Glomerular endothelial cell (primary cell): ENCODE measurements at places on chromosomes 1 and 21. TPM values are rescaled to one million over a fixed set of nuclear protein-coding genes. Genes with fewer than 3 reads are reported as not detected.
A peak's percentile ranks its signal among the peaks of the same experiment; 100 is the strongest.

GRCh38 chr1:196078691-196079090 is 529.5 kb downstream of the KCNT2 start:
- DNase-seq: no peak

DNA sequence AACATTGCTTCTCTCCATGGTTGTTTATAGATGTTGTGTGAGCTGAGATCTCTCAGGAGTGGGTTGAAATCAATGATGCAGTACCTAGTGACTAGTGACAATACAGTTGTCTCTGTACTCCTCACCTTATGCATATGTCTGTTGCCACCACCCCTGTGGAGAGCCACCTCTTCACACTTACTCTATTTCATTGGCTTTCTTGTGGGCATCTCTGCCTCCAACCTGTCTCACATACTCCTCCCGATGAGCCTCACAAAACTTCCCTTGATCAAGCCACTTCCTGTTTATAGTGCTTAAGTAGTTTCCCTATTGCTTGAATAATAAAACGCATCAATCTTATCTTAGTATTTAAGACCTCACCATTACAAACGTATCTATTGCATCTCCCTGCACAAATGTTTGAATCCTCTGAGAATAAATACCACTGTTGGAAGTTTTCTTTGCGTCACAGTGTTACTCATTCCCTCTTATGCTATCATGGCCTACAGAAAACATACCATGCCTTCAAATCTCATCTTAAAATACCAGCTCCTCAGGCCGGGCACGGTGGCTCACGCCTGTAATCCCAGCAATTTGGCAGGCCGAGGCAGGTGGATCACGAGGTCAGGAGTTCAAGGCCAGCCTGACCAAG is 54.7 kb upstream of the GREM2 start:
- no peak for DNase-seq

DNA sequence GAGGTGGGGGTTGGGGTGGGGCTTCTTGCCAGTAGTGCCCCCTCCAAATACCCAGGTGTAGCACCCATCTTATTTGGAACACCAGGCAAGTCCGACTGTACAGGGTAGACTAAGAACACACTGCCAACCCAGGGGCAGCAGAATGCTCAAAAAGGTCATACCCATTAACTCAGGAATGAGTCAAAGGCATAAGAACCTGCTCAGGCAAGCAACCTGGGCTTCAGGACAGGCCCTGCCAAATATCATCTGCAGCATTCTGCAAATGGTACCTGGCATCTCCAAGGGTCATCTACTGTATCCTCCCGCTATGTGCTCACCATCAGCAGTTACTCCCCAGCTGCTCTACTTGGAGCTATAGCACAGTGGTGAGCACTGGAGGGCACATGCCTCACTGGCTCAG is 19.4 kb downstream of the PEA15 start:
- no peak for DNase-seq

- peak; percentile 9 for DNase-seq
These were observed 758 bp downstream of the PTBP2 start for GRCh38 chr1:96722161-96722922.

GRCh38 chr1:227729144-227729880 is 5.8 kb downstream of the JMJD4 start:
- no peak for DNase-seq

GRCh38 chr1:200306944-200307754 is 102.7 kb downstream of the ZNF281 start:
- DNase-seq: peak; percentile 25

GRCh38 chr1:207805841-207806421 is 54.1 kb downstream of the CD46 start:
- DNase-seq: peak; percentile 75

DNA sequence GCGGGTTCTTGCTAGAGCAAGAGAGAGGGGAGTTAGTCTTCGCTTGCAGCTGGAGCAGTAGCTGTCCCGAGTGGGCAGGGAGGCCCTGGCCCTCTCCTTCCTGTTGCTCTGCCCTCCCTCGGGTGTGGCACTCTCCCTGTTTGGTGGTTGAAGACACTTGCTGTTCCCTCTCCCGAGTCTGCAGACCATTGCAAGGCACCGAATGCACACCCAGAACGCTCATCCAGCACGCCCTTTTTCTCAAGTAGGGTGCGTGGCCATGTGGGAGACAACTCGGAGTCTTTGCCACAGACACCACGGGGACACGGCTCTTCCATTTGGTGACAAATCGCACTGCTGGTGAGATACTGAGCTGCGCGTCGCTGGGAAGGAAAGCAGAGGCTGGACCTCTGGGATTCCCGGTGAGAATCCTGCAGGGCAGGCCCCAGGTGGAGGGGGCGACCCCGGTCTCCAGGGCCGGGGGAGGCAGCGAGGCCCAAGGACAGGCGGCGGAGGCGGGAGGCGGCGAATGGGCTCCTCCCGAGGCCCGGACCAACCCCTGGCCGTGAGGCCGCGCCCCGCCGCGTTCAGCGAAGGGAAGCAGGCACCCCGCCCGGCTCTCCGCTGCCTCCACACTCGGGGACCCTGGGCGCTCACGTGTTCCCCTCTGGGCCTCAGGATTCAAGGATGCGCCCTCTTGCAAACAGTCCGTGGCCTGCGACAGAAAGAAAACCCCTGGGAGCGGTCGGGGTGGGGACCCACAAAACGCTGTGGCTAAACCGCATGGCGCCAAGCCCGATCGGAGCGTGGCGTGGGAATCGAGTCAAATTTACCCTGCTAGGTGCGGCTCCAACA is 10.4 kb upstream of the TMEM200B start:
- DNase-seq: no peak

DNA sequence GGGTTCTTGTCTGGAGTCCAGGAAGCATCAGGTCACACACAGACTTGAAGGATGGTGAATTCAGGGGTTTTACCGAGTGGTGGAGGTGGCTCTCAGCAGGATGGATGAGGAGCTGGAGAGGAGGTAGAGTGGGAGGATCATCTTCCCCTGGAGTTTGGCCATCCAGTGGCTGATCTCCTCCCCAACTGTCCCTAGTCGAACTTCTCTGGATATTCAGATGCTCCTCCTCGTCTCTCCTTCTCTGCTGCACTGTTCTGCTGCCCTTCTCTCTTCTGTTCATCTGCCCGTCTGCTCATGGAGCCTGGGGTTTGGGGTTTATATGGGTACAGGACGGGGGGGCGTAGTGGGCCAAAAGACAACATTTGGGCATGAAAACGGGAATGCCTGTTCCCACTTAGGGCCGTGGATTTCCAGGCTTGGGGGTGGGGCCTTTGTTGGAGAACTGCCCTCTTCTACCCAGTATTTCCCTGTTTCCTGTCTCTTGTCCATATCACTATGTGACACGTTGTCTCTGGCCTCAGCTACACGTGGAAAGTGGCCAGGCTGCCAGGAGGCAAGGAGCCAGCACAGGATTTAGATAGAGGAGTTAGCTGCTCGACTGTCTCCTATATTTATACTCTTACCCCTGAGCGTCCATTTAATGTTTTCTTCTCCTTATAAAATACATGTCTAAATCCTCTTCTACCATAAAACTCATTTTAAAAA is 76.7 kb downstream of the SIPA1L2 start:
- DNase-seq: no peak

- DNase-seq: no peak
These were observed 31.0 kb downstream of the TNNT2 start for GRCh38 chr1:201346337-201346939.

GRCh38 chr1:230288641-230289349 is 137.3 kb downstream of the PGBD5 start:
- DNase-seq: no peak

DNA sequence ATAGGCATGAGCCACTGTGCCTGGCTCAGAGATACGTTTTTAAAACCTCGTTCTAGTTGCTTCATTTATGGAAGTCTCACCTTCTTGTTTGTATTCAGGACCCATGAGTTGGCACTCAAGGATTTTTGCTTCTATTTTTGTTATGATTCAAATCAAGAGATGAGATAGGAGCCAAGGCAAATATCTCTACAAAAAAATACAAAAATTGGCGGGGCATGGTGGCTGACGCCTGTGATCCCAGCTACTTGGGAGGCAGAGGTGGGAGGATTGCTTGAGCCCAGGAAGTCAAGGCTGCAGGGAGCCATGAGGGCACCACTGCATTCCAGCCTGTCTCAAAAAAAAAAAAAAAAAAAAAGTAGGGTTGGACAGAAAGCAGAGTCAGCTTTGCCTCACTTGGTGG is 36.8 kb upstream of the ERRFI1 start:
- DNase-seq: no peak

- DNase-seq: no peak
These were observed 54.4 kb downstream of the MRPL39 start for GRCh38 chr21:25552856-25553255.

DNA sequence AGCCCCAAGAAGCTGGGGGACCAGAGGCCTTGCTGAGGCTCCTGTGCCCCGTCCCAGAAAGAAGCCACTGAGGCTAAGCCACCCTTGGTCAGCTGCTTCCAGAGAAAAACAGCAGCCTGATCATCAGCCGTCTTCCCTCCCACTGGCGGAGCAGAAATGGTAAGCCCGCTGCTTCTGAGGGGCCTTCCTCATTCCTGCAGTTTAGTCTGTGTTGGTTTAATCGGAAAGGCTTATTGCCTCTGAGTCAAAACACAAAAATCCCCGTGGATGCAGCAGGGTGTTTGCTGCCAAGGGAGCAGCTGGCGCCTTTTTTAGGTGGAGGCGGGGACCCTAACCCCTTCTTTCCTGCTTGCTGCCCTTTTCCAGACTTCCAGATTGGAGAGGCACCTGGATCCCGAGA is 33.9 kb downstream of the SPSB1 start:
- DNase-seq: no peak

GRCh38 chr21:38355353-38355752 is 98.6 kb downstream of the KCNJ15 start:
- no peak for DNase-seq

GRCh38 chr1:27216466-27216865 is 18.0 kb upstream of the WDTC1 start:
- DNase-seq: no peak

DNA sequence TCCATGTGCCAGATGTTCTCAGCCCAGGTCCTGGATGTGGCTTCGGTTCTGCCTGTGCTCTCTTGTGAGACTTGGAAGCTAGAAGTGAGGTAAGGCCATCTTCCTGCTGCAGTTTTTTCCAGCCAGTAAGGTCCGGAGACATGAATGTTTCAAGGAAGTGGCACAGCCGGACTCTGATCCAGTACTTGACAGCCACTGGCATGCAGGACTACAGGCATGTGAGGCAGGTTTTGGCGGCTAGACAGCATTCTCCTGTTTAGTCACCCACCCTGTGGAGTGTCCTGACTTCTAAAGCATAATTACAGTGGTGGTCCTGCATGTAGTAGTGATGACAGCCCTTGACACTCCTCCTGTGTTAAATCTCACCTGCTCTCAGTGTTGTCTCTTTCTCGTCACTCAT is 72.3 kb downstream of the TNFSF4 start:
- DNase-seq: no peak

GRCh38 chr21:37165586-37165985 is 92.5 kb downstream of the TTC3 start:
- DNase-seq: no peak

- DNase-seq: no peak
These were observed 4.5 kb downstream of the ZC3H12A start for GRCh38 chr1:37478890-37479254.

DNA sequence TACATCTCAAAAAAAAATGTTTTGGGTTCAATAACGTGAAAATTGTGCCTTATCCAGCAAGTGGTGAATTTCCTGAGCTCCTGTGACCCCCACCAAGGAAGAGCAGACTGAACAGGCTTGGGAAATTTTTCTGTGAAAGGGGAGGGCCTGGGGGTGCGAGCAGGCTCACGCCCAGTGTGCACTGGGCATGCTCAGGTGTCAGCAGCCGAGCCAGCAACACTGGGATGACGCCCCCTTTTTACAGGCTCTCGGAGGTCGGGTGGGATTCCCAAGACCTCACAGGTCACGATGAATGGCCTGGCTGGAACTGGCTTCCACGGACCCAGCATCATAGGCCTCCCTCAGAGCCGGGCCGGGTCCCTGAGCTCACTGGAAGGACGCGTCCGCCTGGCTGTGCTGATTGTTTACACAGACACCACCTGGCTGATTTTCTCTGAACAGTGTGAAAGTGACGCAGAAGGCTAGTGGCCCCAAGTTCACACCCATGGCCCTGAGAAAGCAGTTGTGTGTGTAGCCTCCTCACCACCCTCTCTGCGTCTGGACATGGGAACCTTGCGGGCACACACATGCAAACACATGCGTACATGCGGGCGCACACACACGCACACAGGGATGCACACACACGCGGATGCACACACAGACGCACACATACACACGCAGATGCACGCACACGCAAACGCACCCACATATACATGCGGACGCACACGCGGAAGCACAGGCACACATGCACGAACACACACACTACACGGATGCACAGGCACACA is 9.2 kb downstream of the CSTB start:
- no peak for DNase-seq

DNA sequence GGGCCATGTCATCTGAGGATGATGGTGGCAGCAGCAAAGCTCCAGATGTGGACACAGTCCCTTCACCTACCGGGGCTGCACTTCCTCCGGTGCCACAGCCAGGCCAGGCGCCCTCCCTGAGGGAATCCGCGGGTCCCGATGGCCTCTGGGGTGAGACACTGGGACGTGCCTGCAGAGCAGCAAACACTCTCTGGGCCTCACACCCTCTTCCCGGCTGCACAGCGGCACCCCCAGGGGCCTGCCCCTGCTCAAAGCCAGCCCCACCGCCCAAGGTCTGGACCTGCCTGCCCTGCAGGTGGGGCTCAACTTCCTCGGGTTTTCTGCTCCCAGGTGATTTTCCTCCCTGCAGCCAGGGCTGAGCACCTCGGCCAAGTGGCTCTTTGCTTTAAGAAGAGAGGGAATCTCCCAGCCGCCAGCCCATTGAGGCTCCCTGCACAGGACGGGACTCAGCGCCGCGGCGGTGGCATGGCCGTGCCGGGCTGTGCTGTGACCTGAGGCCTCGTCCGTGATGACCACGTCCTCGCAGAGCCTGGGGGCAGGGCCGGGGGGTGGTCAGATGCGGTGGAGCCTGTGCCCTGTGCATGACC is 21.3 kb upstream of the COL18A1 start:
- no peak for DNase-seq

- no peak for DNase-seq
These were observed 18.1 kb downstream of the SLC37A1 start for GRCh38 chr21:42531771-42532170.

DNA sequence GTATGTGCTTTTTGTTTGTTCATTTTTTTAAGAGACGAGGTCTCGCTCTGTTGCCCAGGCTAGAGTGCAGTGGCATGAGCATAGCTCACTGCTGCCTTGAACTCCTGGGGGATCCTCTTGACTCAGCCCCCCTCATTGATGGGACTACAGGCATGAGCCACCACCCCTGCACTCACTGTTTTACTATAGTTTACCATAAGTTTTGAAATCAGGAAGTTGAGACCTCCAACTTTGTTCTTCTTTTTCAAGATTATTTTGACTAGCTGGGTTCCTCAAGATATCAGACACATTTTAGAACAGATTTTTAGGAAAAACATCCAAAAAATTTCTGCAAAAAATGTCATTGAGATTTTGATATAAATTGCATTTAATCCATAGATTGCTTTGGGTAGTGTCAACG is 120.4 kb upstream of the FGGY start:
- no peak for DNase-seq

The E2F2 gene
- total RNA-seq: 0.10 and 0.82 TPM in 2 replicates

The PDC gene
- not detected in 2 replicates for total RNA-seq

The PLCH2 gene
- total RNA-seq: 0.47 TPM in 1 of 2 replicates, not detected in the other

The CLCNKA gene
- total RNA-seq: not detected in 2 replicates

The CELA2B gene
- total RNA-seq: not detected in 2 replicates

The SELL gene
- 0.05 and 0.88 TPM in 2 replicates for total RNA-seq

The ST6GALNAC3 gene
- 12.4 and 16.6 TPM in 2 replicates for total RNA-seq

The CHIA gene
- not detected in 2 replicates for total RNA-seq

The TRIM67 gene
- 0.29 and 0.58 TPM in 2 replicates for total RNA-seq
